ENCODE measurements at places on chromosomes 16 and 17. TPM values are rescaled to one million over a fixed set of nuclear protein-coding genes. Genes with fewer than 3 reads are reported as not detected.

DNA sequence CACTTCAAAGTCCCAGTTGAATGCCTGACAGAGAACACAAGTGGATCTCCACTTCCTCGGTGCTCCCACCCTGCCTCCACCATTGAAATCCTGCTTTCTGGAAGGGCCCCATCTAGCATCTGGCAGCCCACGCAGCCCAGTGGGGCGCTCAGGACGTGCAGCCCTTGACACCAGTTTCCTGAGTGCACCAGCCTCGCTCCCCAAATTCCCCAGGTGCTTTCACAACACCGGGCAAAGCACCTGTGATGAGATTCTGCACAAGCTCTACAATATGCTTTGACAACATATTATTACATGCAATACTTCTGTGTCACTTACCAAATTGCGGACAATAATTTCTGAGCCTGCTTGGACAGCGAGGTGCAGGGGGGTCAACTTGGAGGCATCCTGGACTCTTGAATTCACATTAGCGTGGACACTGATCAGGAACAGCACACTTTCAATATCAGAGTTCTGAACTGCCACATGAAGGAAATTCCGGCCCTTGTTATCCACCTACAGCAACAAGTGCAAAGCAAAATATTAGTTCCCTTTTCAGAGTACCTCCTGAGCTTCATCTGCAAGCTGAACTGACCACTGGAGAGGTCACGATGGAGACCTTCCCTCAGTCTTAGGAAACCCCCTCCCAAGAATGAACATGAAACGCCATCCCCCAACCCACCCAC lies 33.9 kb downstream of the CYB5D2 start:
- H3K36me3 ChIP-seq = peaks cover 88% of the 10 kb centered on the region
- H3K27me3 ChIP-seq = no peaks in the 10 kb centered on the region
- peak; percentile 30 for DNase-seq
- H3K4me3 ChIP-seq = peak overlapping the region; percentile 63
- peak overlapping the region; percentile 99 for H3K27ac ChIP-seq

- H3K4me3 ChIP-seq = peak overlapping the region; percentile 75
- H3K4me1 ChIP-seq = peaks cover 51% of the 10 kb centered on the region
- no peak overlapping the region for H3K27ac ChIP-seq
- H3K36me3 ChIP-seq = no peaks in the 10 kb centered on the region
- no peak for DNase-seq
- peaks cover 22% of the 10 kb centered on the region for H3K27me3 ChIP-seq
These were observed 1.5 kb downstream of the SPNS2 start for GRCh38 chr17:4500191-4500571.

DNA sequence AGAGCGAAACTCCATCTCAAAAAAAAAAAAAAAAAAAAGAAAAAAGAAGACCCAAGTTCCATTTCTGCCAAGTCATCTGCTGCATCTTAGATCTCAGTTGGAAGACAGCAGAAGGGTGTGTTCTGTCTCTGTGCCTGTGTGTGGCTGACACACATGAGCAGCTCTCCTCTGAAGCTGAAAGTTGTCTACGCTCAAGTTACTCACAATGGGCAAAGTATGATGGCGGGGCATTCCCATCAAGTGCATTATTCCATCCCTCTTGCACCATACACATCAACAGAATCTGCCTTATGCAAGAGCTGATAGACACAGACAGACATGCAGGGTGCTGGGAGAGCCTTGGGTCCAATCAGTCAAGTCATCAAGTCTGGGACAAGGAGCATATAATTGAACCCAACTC lies 402.2 kb downstream of the XYLT1 start:
- H3K4me3 ChIP-seq = no peak overlapping the region
- H3K27ac ChIP-seq = no peak overlapping the region
- H3K36me3 ChIP-seq = no peaks in the 10 kb centered on the region

DNA sequence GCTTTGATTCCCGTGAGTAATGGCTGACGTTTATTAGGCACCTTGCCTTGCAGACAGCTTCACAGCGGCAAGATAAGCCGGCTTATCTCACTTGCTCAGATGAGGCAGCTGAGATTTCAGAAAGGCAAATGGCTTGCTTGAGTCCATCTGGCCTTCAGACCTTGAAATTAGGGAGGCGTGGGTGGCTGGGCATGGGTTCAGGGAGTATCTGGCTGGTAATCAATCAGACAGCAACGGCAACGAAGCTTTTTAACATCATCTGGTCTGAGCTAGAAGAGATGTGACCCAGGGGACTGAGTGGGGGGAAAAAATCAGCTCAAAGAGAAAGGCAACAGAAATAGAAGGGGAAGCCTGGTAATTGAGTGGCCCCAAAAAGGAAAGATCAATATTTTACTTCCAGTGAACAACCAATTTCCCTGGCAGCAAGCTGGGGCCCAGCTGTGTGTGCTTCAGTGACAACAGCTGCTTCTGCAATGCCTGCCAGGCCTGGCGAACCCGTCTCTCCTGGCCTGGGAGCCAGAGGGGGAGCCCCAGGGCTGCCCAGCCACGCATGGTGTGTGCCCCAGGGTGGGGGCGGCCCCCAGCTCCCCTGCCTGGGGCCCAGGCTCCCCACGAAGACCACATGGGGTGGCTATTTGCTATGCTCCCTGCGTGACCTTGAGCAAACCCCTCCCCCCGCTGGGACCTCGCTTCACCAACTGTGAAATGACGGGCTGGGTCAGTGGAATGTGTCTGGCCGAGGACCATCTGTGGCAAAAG lies 34.0 kb downstream of the RAB11FIP4 start:
- no peak overlapping the region for H3K27ac ChIP-seq
- H3K27me3 ChIP-seq = peaks cover 14% of the 10 kb centered on the region
- no peak for DNase-seq
- no peak overlapping the region for H3K4me3 ChIP-seq
- no peaks in the 10 kb centered on the region for H3K36me3 ChIP-seq
- no peaks in the 10 kb centered on the region for H3K4me1 ChIP-seq

DNA sequence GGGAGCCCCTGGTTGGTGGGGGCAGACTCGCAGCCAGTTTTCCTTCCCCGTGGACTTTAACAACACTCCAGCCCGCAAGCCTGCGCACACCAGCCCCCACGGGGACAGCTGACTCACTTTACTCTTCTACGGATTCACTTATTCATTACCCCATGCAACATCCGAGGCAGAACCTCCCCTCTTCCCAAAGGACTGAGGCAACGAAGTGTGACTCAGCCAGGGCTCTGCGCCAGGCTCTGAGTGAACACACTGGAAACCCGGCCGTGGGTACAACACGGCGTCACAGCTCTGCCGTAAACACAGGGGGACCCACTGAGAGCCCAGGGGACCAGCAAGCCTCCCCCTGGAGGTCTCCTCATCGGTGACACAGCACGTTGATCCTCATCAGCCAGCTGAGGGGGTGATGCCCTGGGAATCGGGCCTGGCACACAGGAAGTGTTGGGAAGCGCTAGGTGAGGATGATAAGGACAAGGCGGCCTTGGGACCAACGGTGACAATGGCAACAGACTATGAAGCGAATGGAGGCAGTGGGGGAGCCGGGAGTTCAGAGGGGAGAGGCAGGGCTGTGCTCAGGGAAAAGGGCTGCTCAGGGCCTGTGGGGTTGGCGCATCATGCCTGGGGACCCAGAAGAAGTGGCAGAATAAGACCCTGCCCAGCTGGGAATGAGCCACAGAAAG lies 14.6 kb downstream of the COTL1 start:
- peak overlapping the region; percentile 70 for H3K4me3 ChIP-seq
- peak overlapping the region; percentile 85 for H3K27ac ChIP-seq
- DNase-seq = no peak
- peaks cover 91% of the 10 kb centered on the region for H3K4me1 ChIP-seq
- peaks cover 84% of the 10 kb centered on the region for H3K36me3 ChIP-seq
- no peaks in the 10 kb centered on the region for H3K27me3 ChIP-seq

STH gene
- total RNA-seq = not detected
